Stimulated activated CD8-positive, alpha-beta memory T cell treated with anti-CD3 and anti-CD28 coated beads, Interleukin-12 subunit alpha, Interleukin-12 subunit beta, amount 100 ng/mL, for 1 hour (primary cell): ENCODE measurements at places on chromosomes 6 and 20.

DNA sequence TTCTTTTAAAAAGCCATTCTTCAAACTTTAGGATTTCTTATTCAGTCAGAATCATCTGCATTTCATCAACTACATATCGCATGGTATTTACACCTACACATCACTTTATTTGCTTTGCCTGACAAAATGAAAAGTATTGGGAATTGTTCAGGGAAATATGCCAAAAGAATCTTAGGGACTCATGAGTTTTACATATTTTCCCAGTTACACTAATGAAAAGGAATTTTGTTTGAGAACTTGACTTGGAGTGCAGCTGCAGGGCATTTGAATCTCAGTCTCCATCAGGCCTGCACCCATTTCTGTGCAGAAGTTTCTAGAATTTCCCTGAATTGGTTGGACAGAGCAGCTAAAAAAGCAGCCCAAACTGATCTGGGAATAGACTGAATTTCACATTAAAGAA is 65.3 kb downstream of the MTHFD1L start:
- DNase-seq = no peak

GRCh38 chr20:17448071-17448470 is 83.1 kb downstream of the BFSP1 start:
- no peak for DNase-seq

DNA sequence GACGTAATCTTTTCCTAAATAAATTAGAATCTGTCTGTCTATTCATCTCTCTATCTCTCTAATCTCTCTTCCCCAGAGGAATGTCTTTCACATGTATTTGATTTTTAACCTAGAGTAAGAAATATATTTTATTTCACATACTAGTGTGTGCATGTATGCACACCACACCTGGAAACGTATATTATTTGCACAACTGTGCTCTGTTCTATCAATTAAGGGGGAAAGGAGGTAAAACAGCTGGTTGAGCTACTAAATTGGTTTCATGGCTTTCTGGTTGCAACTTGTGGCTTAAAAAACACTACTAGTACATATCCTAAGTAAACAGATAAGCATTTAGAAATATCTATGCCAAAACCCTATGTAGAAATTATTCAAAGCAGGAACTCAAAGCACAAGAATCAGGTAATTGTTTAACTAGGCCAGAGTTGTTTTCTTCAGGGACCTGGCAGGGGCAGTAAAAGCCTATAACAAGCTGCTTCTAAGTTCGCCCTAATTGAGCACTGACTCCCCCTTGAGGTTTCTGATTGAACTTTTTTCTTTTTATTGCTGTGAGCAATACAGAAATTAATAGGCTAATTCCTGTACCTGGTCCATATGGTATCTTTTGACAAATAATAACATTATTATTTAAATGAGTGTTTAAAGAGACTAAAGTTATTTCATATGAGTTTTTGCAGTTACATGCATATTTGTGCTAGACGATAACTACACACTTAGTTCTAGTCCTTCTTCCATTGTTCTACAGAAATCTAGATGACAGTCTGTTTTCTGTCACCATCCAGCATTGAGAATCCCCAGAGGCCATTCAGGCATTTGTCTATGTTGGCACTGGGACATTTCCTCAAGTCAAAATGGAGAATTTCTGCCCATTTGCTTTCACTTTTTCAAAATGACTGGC is 88.6 kb downstream of the MCHR2 start:
- no peak for DNase-seq

- no peak for DNase-seq
These were observed 13.4 kb downstream of the CLIC5 start for GRCh38 chr6:46002264-46002663.

DNA sequence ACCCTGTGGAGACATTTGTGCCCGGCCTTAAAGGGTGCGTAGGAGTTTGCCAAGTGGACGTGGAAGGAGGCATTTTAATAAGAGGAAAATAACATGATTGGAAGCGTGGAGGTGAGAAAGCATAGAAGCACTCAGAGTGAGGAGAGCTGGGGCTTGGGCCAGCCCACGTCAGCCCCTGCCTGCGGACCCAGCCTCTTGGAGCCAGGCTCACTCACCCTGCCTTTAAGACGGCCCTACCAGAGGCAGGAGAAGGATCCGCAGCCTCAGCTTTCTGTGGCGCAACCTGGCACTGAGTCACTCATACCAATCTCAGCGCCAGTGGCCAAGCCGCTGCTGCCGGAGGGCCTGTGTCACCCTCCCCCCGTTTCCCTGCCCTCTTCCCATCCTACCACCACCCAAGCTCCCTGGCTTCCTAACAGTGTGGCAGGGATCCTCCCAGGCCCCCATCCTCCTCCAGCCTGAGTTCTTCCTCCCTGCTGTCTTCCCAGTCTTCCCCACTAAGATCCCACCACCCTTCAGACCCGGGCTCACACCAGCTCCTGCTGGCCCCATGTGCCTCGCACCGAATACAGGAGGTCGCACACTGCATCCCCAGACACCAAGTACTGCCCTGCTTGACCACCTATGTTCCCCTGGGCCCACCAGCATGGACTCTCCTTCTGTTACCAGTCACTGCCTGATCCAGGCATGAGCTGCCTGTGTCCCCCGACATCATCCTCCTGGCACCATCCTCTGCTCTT is 285.2 kb downstream of the UST start:
- no peak for DNase-seq

- DNase-seq = no peak
These were observed 29.9 kb downstream of the METTL24 start for GRCh38 chr6:110328259-110328658.

DNA sequence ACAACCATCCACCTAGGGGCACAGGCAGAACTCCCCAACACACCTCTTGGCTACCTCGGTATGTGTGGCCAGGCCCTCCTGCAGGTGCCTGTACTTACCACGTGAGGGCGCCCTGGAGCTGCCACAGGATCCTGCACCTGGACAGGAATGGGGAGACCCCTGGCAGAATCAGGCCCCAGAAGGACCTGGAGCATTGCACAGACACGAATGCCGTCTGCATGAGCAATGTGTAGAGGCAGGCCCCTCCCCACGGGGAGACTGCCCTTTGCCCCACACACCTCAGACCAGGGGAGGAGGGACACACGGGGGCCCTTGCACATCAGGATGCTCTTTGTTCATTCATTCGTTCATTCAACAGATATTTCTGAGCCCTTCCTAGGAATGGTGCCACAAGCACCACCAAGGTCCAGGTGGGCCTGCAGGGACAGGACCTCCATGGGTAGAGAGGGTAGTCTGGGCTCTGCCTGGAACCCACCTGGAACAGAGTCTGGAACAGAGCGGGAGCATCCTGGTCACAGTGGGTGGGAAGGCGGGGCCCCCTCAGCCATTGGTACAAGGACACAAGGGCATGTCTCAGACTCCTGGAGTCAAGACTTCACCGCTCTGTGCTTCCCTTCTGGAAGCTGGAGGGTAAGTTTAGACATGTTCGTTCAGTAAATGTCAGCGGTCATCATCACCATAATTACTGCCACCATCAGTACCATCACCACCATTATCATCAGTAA is 32.3 kb downstream of the YTHDF1 start:
- DNase-seq = peak; percentile 14

GRCh38 chr6:126131246-126131645 is 144.9 kb downstream of the TRMT11 start:
- no peak for DNase-seq

GRCh38 chr6:150466196-150466595 is 97.4 kb downstream of the IYD start:
- DNase-seq = no peak

DNA sequence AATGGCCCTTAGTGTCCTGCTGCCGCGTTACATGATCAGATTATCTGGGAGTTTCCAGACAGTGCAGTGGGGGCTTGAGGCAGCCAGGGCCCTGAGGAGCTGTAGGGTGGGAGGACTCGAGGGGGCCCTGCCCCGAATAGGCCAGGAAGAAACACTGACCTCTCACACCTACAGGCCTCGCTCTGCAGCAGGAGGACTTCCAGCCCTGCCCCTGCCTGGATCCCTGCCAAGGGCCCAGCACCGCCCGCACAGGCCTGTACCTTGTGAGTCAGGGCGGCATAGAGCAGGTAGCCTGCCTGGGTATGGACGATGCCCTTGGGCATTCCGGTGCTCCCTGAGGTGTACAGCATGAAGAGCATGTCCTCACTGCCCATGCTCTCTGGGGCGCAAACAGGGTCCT is 30.1 kb upstream of the APMAP start:
- DNase-seq = no peak

DNA sequence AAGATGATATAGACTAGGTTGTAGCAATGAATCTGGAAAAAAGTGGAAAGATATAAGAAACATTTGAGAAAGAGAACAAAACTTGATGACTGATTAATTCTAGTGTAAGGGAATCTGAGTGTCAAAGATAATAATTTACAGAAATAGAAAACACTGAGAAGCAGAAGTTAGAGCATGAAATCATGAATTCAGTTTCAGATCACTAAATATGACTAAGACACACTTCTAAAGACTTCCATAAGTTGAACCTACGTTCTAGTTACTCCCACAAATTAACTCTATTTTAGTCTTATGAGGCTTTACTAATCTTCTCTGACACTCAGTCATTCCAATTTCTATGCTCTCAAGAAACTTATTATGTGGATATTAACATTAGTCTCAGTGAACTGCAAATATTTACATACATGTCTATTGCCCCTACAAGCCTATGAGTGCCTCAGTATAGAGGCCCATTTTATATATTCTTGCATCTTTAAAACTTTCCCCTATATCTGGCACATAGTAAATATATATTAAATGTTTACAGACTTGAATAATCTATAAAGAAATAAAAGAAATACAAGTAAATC is 30.4 kb downstream of the IBTK start:
- DNase-seq = no peak

GRCh38 chr6:137095651-137096238 is 51.0 kb upstream of the IL20RA start:
- no peak for DNase-seq

- DNase-seq = no peak
These were observed 978 bp downstream of the HLA-A start for GRCh38 chr6:29943053-29943966.

GRCh38 chr6:10733151-10733715 is 10.4 kb downstream of the TMEM14C start:
- DNase-seq = no peak

DNA sequence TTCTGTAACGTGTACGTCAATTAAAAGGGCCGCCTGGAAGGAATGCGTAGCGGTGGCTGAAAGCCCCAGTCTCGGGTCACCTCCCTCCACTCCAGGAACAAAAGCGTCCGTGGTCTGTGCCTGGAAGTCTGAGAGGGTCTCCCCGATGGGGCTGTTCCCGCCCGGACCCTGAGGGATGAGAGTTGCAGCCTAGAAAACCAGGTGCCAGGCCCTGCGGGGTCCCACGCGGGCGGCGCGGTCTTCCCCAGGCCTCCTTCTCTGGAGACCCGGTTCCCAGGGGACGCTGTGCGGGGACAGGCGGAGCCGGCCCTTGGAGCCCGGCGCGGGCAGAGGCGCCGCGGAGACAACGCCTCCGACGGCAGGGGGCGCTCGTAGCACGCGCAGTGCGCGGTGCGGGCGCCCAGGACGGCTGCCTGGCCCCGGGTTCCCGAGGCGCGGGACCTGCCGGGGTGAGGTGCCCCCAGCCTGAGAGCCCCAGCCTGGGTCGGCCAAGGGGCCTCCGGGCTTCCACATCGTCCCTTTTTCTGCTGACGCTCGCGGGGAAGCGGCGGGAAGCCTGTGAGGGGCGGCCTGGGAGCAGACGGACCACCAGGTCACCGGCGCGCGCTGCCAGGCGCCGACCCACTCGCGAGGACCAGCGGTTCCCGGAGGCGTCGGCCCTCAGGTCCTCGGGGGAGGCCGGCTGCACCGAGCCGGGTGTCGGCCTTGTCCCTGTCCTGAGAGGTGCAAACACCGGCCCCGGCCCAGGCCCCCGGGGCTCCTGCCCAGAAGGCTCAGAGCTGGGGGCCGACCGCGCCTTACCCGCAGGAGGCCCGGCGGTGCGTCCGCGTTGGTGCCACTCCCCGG is 5.3 kb upstream of the FOXC1 start:
- peak; percentile 46 for DNase-seq

GRCh38 chr6:72733045-72733444 is 111.2 kb downstream of the KCNQ5 start:
- DNase-seq = no peak

- DNase-seq = no peak
These were observed 181.2 kb upstream of the SNX9 start for GRCh38 chr6:157641837-157642236.

DNA sequence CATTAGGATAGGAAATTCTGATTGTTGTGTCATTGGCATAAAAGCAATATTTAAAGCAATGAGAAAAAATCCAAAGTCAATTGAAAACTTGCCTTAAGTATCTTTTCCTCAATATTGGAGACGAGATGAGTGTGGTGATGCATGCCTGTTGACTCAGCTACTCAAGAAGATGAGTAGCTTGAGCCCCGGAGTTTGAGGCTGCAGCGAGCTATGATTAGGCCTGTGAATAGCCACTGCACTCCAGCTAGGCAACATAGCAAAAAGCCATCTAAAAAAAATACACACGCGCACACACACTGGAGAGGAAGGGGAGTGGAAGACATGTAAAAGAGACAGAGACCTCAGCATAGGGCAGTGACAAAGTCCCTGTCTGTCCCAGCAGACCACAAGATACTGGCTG is 9.7 kb upstream of the MARCKS start:
- DNase-seq = no peak

DNA sequence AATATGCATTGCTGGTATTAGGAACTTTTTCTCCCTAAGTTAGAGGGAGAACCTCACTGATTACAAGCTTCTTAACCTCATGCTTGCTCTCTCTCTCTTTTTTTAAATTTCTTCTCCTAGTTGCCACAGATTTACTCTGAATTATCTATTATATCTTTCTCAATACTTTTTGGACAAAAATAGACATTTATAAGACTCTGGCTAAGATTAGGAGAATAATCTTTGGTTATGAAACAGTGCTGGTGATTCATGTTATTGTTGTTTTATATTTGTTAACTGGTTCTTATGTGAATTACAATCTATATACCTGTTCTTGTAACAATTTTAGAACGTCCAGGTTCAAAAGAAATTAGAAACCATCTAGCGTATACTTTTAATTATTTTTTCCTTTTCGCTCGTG is 187.8 kb downstream of the OGFRL1 start:
- no peak for DNase-seq
